ENCODE measurements at places on chromosomes 11 and 22. TPM values are rescaled to one million over a fixed set of nuclear protein-coding genes. Genes with fewer than 3 reads are reported as not detected.

Gene PIH1D2
- total RNA-seq: not detected

Gene ARVCF
- total RNA-seq: 51.3 TPM

Gene PANX1
- 32.2 TPM for total RNA-seq

Gene ACRV1
- not detected for total RNA-seq

Gene P2RX6
- not detected for total RNA-seq

Gene CD81
- 219 TPM for total RNA-seq

Gene DRG1
- total RNA-seq: 9.4 TPM

Gene SMC1B
- not detected for total RNA-seq

Gene OTOG
- total RNA-seq: not detected

Gene OR10A6
- 9.6 TPM for total RNA-seq

Gene H19
- total RNA-seq: 2,215 TPM

Gene CEP126
- total RNA-seq: 3.3 TPM

Gene LMNTD2
- 0.55 TPM for total RNA-seq
